T follicular helper cell (primary cell): ENCODE measurements at places on chromosomes 2 and 18.

GRCh38 chr2:120653046-120653445 lies 82.6 kb upstream of the GLI2 start:
- DNase-seq, result no peak

DNA sequence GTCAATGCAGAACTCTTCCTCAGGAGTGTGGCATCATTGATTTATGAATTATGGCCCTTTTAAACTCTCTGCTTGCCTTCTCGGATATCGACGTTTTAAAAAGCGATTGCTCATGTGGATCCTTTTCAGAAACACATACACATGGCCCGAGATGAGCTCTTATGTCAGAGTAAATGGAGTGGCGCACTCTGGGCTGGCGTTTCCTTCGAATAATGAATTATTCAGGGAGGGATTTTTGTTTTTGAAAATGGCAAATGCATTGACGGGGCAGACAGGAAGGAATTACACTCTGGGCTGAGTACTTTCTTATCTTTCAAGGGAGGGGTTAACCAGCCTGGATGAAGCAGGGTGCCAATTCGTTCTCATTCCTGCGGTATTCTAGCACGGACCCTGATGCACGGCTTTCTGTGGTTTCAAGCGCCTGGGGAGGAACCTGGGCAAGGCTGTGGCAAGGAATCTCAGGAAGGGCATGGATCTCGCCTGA lies 142.7 kb downstream of the PRKCE start:
- no peak for DNase-seq

DNA sequence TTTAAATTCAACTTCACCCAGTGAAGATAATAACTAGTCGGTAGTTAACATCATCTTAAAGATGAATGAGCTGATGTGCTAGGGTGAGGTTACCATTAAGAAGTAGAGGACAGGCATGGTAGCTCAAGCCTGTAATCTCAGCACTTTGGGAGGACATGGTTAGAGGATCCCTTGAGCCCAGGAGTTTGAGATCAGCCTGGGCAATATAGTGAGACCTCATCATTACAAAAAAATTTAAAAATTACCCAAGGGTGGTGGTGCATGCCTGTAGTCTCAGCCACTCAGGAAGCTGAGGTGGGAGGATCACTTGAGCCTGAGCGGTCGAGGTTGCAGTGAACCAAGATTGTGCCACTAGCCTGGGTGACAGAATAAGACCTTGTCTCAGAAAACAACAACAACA lies 4.7 kb downstream of the GALNT5 start:
- no peak for DNase-seq

GRCh38 chr2:215465256-215465655 lies 29.4 kb upstream of the FN1 start:
- no peak for DNase-seq

DNA sequence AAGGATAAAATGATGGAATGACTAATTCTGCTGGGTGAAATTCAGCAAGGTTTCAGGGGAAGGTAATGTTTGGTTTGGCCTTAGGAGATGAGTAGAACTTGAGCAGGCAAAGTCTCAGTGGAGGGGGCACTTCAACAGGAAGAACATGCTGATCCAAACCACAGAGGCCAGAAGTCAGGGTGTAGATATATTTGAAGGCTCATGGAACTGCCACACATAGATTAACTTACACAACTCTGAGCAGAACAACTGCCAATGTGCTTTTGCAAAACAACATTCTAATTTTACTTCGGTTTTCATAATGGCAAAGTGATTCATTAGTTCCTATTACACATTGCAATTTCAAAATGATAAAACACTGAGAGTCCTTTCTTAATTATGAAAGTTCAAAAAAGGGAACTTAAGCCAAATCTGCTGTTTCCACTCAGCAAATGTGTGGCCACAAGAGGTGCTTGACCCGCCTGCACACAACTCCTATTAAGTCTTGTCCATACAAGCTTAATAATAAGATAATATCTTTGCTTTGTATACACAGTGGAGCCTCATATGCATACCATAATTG lies 284.8 kb downstream of the MREG start:
- no peak for DNase-seq

DNA sequence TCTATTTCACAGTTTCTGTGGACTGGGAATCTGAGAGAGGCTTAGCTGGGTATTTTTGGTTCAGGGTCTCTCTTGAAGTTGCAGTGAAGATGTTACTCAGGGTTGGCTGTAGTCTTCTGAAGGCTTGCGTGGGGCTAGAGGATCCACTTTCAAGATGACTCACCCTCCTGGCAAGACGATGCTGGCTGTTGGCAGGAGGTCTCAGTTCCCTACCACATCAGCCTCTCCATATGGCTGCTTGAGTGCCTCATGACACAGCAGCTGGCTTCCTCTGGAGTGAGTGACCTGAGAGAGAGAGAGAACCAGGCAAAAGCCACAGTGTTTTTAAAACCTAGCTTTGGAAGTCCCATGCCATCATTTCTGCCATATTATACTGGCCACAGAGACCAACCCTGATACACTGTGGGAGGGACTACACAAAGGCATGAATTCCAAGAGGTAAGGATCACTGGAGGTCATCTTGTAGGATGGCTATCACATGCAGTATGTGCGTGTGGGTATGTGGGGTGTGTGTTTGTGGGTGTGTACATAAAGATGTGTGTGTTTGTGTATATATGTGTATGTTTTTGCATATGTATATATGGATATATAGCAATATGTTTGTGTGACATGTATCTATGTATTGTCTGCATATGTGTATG lies 25.1 kb downstream of the DNPEP start:
- no peak for DNase-seq

- DNase-seq, result no peak
Observed at GRCh38 chr2:26986576-26986975, 16.1 kb downstream of the MAPRE3 start.

DNA sequence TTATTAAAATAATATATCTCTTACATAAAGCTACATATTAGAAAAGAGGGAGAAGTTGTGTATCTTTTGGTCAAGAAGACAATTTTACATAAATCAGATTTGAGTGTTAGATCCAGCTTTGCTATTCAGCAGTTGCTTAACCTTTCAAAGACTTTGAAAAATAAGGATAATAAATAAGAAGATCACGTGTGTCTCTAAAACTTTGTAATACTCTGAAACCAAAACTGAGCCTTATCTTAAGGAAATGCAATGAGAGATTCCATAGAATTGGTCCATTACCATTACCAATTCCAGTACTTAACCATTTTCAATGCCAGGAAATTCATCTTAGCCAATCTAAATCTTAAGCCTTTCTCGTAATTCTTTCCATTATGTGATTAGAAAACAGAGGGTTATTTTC lies 89.2 kb upstream of the COL5A2 start:
- DNase-seq, result no peak

GRCh38 chr18:75070625-75071483 lies 138.1 kb downstream of the PTGR3 start:
- peak; percentile 58 for DNase-seq

- no peak for DNase-seq
Observed at GRCh38 chr2:208274748-208275147, 8.7 kb downstream of the PIKFYVE start.

GRCh38 chr2:206368484-206368883 lies 74.8 kb upstream of the ADAM23 start:
- DNase-seq, result no peak

- no peak for DNase-seq
Observed at GRCh38 chr2:71878626-71879508, 268.8 kb downstream of the CYP26B1 start.

DNA sequence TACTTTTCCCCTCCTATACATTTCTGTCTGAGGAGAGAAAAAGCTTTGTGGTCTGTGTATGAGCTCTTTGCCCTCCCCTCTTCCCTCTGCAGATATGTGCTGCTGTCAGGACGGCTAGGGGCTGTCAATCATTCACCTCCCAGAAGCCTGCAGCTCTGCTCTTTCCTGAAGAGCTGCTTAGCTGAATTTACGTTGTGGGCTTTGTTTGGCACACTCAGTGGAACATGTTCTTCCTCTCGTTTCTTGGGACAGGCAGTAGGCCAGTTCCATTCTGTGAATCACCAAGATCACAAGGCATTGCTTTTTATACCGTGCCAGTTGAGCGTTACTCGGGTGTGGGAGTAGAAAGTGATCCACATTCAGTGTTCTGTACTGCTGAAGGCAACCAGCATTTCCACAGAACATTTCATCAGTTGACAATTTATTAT lies 136.7 kb downstream of the LAMA3 start:
- DNase-seq, result no peak

DNA sequence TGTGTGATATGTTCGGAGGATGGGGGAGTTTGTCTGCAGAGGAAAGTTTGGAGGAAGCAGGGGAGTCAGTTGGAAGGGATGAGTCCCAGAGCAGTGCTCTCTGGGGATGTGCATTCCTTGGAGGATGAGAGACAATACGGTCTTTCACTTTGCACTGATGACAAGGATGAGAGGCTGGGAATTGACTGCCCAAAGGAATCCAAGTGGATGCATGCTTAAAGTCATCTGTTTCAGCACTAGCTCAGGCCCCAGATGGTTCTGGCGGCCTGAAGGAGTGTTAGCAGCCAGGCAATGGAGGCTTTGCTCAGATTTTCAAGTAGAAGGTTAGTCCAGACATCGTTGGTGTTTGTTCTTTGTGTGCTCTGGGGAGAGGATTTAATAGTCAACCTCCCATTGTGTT lies 100.2 kb downstream of the CRIM1 start:
- no peak for DNase-seq

DNA sequence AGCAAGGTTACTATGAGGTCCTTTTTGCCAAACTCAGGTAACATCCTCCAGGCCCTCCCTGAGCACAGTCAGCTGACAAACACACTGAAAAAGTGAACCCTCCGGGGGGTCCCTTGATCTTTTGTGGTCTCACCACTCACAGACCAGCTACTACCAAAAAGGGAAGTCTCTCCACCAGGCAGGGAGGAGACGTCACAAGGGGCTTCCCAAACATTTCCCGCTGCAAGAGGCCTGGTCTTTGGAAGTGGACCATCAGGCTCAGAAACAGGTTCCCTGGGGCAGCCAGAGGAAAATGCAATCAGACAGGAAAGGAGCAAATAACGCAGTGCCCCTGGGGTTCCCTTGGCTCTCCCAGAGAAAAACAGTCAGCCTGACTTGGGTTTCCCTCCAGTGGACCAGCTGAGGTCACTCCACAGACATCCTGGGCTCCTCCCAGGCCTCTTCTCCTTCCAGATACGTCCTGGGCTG lies 38.7 kb upstream of the POMC start:
- DNase-seq, result no peak

DNA sequence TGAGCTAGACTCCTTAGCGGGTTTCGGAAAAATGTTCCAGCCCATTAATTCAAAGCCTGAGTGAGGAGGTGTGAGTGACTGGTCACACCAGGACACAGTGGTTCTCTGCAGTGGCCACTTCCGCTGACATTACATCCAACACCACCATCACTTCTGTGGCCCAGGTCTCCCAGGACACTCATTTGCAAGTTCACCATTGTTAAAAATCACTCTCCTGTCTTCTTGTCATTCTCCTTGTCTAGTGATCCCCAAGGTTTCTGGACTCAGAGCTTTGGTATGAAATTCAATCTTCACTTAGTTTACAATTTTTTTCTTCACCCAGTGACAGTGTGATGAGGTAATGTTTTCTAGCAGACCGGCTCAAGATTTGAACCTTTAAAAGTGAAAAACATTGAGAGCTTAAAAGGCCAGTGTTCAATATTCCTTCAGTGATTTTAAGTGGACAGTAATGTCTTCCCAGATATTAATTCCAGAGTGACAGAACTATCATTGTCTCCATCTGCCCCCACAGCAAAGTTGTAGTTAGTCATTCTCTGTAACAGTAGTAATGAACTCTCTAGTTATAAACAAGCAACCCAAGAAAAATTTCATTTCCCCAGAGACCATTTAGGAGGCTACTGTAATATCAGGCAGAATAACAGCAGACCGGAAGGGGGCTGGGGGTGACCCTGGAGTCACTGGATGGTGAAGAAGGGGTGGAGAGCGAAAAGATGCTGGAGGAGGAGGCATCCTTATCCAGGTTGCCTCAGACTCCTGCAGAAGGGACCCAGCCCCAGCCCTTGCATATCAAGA lies 164.9 kb downstream of the GFPT1 start:
- DNase-seq, result no peak

DNA sequence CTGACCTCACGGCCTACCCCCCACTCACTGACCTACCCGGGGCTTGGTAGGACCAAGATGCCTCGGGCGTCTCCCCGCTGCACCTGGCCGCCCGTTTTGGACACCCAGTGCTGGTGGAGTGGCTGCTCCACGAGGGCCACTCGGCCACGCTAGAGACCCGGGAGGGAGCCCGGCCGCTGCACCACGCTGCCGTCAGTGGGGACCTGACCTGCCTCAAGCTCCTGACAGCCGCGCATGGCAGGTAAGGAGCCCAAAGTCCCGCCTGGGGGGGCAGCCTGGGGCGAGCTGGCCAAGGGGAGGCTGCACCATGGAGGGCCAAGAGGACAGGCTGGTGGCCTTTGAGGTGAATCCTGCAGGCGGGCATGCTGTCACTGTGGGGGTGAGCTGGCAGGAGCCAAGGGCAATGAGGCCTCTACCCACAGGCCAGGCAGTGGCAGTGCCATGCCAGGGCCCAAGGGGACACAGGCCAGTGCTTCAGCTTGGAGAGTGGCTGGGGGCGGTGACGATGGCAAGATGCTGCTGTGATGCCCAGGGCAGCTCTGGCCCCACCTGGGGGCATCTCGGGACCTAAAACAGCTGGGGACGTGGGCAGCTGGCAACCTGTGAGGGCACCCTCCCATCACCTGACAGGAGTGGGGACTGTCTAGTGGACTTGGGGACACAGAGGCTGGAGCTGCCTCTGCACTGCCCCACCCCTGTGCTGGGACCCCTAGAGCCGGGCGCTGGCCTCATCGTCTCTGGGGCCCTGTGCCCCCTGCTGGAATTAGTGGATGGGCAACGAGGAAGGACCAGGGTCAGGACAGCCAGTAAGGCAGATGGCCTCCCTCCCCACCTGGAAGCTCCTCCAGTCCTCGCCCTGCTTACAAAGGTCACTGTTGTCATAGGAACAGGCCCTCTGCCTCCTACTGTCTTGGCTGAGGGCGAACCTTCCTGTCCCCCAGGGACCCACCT lies 2.0 kb downstream of the ESPNL start:
- DNase-seq, result no peak

GRCh38 chr2:138219961-138220360 lies 255.7 kb downstream of the HNMT start:
- DNase-seq, result no peak

- DNase-seq, result no peak
Observed at GRCh38 chr2:47641366-47641765, 141.6 kb upstream of the MSH6 start.

GRCh38 chr2:113756355-113757137 lies at the start of gene SLC35F5:
TSS of gene SLC35F5 (minus strand) at chr2:113756642. CDS start at chr2:113756409, 233 bp downstream.
- DNase-seq, result peak; percentile 90

DNA sequence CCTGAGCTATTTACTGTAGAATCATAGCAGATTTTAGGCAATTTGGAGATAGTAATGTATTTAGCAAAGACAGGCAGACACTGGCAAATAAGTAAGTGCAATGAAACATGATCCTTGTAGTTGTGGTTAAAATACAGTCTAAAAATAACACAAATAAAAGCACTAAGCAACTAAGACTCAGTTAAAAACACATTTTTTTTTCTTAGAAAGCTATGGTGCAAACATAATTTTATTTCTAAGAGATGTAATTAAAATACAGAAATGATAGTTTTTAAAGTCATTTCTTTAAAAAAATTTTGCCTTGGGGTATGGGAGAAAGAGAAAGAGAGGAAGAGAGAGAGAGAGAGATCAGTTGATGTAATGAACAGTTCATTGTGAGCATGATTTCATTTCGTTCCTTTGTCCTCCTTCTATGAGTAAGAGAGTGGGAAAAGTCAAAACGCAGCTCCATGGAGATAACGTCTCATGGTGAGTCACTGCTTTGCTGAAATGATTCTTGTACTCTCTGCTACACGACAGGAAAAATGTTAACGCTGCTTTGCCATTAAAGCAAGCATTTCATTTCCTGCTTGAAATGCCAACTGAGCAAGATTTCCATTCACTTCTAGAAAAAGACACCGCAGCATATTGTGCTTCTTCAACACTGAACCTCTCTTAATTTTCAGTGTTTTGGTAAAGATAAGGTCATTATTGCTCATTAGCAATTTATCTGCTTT lies 61.3 kb upstream of the PGAP1 start:
- DNase-seq, result no peak
